Stimulated activated CD8-positive, alpha-beta memory T cell treated with anti-CD3 and anti-CD28 coated beads, Interleukin-4, amount 100 ng/mL, for 1 hour (primary cell): ENCODE measurements at places on chromosomes 1 and 21.

DNA sequence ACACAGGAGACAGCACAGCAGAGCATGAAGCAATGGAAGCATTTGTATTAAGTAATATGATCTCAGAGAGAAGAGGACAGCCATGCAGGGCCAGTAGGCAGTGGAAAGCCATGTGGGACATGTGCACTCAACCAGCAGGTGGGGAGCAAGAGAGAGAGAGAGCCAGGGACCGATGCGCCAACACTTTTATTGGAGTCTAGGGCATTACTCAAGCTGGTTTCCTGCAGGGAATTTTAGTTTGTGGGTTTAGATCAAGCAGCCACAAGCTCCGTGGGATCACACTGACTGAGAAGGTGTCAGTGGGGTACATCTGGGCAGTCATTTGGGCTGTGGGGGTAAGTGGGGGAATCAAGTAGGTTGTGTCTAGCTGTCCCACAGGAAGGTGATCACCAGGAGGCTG, 137.1 kb downstream of the PCBP3 start:
- no peak for DNase-seq

DNA sequence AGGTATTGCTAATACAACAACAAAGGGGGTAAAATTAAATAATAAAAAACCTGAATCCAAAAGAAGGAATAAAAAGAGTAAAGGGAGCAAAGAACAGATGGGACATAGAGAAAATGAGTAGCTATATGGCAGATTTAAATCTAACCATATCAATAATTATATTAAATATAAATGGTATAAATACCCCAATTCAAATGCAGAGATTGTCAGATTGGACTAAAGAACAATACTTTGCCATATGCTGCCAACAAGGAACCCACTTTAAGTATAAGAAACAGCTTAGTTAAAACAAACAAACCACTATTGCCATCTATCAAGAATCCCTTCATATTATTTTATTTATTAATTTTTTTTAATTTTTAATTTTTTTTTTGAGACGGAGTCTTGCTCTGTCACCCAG, 86.8 kb downstream of the MT1HL1 start:
- DNase-seq: no peak

DNA sequence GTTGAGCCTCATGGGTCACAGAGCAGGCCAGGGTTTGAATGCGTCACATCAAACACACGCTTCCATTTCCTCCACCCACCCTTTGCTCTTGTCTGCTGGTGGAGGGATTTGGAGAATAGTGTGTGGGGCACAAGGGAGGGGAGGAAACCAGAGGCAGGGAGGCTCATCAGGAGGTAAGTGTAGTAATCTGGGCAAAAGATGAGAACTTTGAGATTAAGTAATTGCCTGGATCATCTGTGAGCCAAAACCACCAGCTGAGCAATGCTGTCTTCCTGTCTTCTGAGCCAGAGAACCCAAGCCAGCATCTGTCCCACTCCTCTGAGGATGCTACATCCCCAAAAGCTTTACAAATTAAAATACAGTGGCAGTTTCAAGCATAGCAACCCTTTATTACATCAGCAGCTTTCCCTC, 45.2 kb downstream of the C8B start:
- DNase-seq: no peak

- no peak for DNase-seq
Measured at GRCh38 chr1:198174297-198174696, 17.5 kb downstream of the NEK7 start.

- DNase-seq: no peak
Measured at GRCh38 chr1:71577451-71578131, 496.8 kb upstream of the ZRANB2 start.

GRCh38 chr1:41813226-41813625, 105.5 kb downstream of the HIVEP3 start:
- DNase-seq: no peak

DNA sequence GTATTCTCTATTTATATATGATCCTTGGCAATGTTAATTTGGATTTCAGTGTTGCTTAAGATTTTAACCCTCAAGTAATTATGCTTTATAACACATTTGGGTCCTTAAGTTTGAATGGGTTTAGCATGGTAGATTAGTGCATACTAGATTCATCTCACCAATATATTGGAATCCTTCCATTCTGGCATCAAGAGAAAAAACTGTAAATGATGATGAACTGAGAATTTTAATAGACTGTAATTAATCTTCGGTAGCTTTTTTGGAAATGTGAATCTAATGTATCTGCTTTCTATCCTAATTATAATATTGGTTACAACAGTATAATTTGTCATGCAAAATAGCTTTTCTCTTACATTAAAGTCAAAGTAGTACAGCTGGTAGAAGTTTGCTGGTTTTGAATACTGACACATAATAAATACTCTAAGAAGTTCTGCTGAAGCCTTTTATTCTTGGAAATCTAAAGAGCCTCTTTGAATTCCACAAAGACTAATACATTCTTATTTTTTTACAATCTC, 279.8 kb downstream of the AMY1C start:
- no peak for DNase-seq

DNA sequence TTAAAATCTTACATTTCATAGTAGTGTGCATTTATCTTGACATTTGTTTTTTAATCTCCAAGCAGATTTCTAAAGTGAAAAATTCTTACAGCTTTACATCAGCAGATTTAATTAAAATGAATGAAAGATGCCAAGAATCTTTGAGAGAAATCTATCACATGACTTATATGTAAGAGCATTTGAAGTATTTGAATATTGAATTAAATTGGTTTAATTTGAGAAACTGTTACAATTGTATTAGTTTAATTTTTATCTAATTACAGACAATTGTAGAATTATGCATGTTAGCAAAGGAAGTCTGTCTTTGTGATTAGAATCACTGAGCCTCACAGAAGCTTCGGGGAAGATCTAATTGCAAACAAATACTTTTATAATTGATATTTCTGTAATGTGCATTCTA, 52.2 kb downstream of the ASB17 start:
- DNase-seq: no peak

DNA sequence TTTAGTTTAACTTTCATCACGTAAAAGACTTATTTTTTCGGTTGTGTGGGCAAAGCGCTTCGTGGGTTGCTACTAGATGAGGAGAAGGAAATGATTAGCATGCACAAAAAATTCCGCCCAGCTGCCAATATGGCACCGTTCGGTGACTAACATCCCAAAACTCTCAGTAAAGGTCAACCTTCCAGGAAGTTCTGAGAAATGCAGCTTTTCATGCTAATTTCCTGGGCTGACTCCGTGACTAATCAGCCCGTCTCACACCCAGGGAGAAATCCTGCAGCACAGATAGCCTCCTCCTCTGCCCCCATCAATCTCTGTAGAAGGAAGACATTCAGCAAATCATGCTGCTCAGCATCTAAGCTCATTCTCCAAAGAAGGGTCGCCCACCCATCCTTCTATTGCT, 34.1 kb downstream of the TMCO4 start:
- DNase-seq: no peak

GRCh38 chr1:205775717-205776056, 405 bp upstream of the RAB29 start:
- DNase-seq: no peak

GRCh38 chr1:201108614-201109013, 3.6 kb downstream of the CACNA1S start:
- DNase-seq: no peak

DNA sequence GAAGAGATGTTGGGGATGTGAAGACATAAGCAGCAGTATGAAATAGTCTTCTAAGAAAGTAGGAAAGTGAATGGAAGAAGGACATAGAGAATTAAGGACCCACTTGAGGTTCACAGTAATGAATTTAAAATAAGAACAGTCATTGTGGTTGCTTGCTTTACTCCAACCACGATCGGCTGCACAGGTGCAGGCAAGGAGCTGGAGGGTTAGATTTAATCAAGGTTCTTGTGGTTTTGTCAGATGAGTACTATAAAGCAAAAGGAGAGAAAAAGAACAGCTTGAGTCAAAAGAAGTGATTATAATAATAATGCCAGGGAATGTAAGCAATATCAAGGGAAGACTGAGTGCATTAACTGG, 46.1 kb upstream of the RBM34 start:
- DNase-seq: no peak

DNA sequence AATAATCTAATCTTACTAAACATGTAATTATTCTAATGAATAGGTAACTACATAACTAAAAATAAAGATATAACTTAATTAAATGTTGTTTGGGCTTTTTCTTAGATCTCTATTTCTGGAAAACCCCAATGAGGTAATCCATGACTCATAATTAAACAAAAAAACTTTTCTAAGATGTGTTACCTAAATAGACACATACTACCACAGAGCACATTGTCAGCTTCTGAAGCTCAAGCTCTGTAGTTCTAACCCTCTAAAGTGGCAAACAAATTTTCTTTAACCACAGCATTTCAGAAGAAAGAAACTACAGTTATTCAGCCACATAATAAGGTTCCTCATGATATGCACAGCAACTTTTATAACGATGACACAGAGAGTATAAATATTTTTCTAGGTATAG, 4.2 kb downstream of the OR6K3 start:
- DNase-seq: no peak

- DNase-seq: no peak
Measured at GRCh38 chr1:168601051-168601450, 24.6 kb downstream of the XCL1 start.

- DNase-seq: no peak
Measured at GRCh38 chr21:38311765-38312164, 55.0 kb downstream of the KCNJ15 start.

DNA sequence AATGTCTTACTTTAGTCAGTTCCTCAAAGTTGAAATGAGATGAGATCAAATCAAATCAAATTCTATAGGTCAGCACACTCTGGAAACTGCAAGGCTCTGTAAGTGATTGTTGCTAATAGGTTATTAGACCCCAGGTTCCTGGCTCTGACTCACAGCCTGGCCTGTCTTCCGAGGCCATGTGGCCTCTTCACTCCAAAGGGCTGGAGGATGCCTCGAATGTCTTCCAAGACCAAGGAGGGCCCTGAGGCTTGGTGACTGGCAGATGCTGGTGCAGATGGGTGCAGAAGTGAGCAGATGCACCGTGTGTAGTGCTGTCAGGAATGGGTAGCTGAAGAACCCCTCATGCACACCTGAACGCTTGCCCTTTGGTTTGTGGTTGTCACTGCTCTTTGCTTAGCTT, 113.4 kb downstream of the MAB21L3 start:
- no peak for DNase-seq

DNA sequence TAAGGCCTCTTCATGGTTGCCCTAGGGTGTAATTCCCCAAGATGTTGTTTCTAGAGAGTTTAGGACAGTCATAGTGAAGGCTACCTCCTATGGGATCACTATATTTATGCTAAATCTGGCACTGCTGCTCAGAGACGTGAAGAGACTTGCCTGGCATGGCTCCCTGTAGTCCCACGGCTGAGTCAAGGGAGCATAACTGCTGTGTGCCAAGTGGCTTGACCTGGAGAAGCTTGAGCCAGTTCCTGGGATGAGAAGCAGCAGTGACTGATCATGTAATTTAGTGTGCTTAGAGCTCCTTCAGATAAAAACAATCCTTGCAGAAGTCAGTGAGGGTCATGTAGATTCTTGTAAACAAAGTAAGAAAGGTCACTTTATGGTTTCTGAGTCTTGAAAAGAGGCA, 68.9 kb upstream of the TSPAN2 start:
- no peak for DNase-seq

GRCh38 chr1:47478090-47478489, 40.2 kb downstream of the FOXD2 start:
- no peak for DNase-seq

DNA sequence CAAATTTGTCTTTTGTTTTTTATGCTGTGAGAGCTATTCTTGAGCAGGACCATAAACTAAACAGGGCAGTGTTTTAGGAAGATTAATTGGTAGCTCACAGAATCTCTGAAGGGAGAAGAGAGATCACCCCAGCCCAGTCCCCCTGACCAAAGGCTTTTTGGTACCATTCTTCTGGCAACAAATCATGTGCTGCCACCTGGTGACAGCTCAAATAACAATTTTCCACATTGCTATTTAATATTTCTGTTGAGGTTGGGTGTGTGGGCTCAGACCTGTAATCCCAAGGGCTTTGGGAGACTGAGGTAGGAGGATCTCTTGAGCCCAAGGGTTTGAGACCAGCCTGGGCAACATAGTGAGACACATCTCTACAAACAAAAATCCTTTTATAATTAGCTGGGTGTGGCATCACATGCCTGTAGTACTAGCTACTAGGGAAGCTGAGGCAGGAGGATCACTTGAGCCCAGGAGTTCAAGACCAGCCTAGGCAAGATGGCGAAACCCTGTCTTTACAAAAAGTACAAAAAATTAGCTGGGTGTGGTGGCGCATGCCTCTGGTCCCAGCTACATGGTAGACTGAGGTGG, 2.2 kb upstream of the TESK2 start:
- DNase-seq: peak; percentile 21

DNA sequence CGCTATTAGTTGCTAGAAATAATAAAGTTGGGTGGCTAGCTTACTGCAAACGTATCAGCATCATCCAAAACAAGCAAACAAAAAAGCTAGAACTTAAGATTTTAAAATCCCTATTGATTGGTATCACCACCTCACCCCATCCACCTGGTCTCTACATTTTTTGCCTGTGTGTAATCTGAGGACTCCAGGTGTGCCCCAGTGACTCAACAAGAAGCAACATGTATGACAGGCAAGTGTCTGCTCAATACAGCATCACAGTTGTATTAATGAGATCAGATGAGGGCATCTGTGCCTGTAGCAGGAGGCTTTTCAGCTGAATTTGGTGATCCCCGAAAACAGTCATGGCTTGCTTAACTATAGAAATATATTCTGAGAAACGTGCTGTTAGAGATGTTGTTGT, 14.6 kb upstream of the PAPPA2 start:
- no peak for DNase-seq

- no peak for DNase-seq
Measured at GRCh38 chr1:82778612-82779011, 977.9 kb downstream of the ADGRL2 start.

DNA sequence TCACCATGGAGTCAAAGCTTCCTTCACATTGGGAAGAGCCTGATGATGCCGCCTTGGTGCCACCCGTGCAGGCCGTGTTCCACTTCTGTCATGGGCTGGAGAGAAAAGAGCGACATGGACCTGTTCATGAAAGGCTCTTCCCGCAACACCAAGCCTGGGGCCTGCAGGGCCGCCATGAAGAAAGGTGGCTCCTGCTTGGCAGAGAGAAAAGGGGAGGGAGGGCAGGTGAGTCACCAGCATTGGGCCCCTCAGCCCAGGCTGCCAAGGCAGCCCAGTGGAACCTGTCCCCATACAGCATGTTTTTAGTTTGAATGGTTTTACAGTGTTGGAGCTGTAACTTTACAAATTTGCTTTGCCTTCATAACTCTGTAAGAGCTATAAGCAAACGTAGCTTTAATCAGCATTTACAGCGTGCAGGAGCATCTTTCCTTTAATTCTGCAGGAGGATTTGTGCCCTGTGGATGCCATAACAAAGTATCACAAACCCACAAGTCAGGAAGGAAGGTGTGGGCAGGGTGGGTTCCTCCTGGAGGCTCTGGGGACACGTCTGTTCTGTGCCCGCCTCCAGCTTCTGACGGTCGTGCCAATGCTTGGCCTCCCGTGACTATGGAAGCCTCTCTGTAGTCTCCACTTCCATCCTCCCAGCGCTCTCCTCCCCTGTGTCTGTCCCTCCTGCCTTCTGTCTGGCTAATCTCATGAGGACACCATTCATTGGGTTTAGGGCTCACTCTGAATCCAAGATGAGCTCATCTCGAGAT, 49.1 kb downstream of the RIPK4 start:
- no peak for DNase-seq

- DNase-seq: no peak
Measured at GRCh38 chr1:36497207-36497606, 14.5 kb upstream of the CSF3R start.
